ENCODE measurements at places on chromosomes 2 and 18.
A peak's percentile ranks its signal among the peaks of the same experiment; 100 is the strongest.

GRCh38 chr2:99187011-99187410 lies 6.0 kb downstream of the MRPL30 start:
- DNase-seq: no peak

DNA sequence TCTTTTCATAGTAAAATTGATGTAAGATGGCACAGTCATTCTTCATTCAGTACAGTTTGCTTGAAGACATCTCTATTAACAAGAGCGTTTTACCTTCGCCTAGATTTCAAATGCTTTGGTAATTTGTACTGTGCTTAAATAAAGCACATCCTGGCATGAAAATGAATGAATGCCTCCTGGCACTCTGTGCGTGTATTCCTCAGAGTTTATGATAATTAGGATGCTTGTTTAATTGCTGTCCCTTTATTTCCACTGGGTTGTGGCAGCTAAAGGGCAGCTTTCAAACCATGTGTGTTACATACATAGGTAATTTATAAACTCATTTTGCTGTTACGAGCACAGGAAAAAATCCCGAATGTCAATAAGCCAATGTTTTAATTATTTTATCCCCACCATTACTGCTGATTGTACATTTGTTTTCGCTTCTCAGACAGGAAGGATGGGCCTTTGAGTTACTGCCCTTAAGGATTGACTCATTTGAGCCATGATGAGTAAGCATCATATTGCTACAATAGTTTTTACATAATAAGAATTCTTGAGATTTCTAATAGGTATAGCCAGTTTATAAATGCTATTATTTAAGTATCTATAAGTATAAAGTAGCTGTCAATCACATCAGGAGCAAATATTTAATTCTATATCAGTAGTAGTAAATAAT lies 516.5 kb downstream of the XIRP2 start:
- no peak for DNase-seq

DNA sequence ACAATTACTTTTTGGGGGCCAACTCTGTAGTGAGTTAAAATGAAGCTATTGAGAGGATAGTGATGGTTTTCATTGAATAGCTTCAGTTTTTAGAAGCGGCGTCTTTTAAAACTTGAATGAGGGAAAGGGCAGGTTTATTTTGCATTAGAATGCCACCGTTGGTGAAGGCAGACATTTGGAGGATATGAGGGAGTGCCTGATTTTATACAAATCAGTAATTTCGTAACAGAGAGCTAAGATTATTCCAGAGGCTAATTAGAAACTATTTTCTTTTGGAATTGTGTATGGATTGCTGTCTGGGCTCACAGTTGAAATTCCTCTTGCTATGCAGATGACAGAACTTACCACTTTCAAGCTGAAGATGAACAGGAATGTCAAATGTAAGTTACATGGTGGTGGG lies 67.6 kb downstream of the ITGB1BP1 start:
- no peak for DNase-seq

GRCh38 chr2:164657129-164657528 lies 35.8 kb upstream of the GRB14 start:
- peak; percentile 32 for DNase-seq

- no peak for DNase-seq
These were observed 267.2 kb downstream of the FBXO15 start for GRCh38 chr18:73880387-73880786.

GRCh38 chr2:27335311-27335710 lies 12.4 kb upstream of the MPV17 start:
- no peak for DNase-seq

DNA sequence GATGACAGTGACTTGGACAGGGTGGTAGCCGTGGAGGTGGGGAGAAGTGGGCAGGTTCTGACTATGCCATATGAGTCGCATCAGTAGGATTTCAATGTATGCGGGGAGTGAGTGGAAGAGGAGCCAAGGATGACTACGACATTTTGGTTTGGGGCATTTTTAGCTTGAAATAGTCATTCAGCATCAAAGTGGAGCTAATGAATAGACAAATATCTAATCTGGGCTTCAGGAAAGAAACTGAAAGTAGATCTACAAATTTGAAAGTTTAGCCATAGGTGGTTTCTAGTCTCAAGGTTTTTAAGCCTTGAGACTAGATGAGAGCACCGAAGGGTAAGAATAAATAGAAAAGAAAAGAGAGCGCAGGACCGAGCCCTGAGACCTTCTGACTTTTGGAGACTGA lies 58.3 kb downstream of the FEZ2 start:
- no peak for DNase-seq

DNA sequence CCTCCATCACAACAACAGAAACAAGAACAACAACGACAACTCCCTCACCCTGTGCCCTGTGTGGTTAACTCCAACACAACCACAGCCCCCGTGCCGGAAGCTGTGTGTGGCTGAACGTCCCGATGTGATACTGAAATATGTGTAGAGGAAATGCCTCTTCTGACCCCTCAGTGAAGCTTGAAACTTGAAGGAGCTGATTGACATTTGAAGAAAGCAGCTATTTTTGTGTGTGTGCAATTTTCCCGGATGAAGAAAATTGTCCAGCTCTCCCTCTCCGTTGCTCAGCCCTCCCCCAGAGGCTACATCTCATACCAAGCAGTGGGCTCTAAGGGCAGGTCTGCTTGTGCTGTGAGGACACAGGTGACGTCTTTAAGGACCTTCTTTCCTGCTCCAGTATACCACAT lies 173.8 kb downstream of the ICOS start:
- DNase-seq: no peak
